Activated CD8-positive, alpha-beta memory T cell treated with anti-CD3 and anti-CD28 coated beads, Interleukin-2, amount 10 ng/mL, durations not matched to agents 7 days and 5 days (primary cell): ENCODE measurements at places on chromosomes 4 and X. TPM values are rescaled to one million over a fixed set of nuclear protein-coding genes. Genes with fewer than 3 reads are reported as not detected.
A peak's percentile ranks its signal among the peaks of the same experiment; 100 is the strongest.

DNA sequence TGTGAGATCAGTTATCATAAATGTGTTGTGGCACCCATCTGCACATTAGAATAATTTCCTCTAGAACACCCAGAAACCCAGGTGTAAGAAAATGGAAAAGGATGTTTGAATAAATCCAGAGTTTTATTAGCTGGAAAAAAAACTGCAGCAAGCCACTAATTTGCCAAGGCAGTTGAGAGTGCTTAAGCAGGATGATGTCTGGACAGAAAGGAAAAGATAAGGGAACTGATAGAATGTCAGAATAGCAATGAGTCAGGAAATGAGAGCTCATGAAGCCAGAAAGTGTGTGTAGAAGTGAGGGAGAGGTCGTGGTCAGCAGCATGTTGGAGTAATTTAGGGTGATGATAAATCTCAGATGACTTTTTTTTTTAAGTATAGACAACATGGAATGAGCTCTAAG lies 15.2 kb upstream of the NEUROG2 start:
- DNase-seq: no peak

GRCh38 chr4:9781343-9782135 lies at the start of gene DRD5:
TSS of gene DRD5 (plus strand) at chr4:9781634. CDS start at chr4:9782030, 396 bp downstream.
- no peak for DNase-seq

- peak; percentile 37 for DNase-seq
These were observed 36.3 kb downstream of the RLIM start for GRCh38 chrX:74578137-74578536.

DNA sequence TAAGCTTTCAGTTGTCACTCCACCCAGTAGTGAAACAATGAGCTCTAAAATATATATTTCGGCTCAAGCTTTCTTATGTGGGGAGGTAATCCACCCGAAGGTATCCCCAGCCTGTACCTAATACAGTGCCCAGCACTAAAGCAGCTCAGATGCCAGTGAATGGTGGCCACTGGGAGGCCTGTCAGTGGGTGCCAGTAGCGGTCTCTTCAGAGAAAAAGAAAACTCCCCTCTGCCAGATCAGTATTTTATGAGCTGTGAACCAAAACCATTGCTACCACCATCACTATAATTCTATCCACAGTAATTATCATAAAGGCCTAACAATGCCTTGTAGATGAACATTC lies 835 bp upstream of the NFKB1 start:
- peak; percentile 59 for DNase-seq

DNA sequence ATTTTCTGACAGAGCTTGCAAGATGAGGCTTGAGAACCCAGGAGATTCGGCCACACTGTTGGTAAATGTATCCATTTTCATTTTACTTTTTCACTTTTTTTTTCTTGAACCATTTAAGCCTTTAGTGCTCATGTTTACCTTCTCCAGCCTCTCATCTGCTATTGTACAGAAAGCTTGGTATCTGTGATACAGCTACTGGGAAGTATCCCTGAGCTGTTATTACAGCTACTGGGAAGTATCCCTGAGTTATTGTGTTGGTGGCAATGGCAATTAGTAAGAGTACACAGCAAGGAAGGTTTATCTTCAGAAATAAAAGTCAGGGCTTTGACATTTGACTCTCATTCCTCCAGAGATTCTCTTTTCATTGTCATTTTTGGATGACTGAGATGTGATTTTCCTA lies 11.8 kb downstream of the CTSO start:
- DNase-seq: no peak

DNA sequence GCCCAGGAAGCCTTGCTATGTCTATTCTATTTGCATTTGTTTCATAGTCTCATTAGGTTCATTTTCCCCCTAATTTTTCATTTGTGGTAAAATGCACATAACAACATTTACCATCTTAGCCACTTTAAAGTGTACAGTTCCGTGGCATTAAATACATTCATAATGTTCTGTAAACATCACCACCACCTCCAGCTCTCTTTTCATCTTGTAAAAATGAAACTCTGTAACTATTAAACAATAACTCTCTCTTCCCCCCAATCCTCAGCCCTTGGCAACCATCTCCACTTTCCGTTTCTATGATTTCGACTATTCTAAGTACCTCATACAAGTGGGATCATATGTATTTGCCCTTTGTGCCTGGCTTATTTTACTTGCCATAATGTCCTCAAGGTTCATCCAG lies 19.9 kb downstream of the ARHGEF38 start:
- DNase-seq: no peak

Gene RBMXL3
- total RNA-seq: not detected

GRCh38 chr4:75004755-75005668 lies 72.1 kb downstream of the PARM1 start:
- DNase-seq: no peak

Gene ADGRG2
- not detected for total RNA-seq

Gene CD40LG
- 5.9 TPM for total RNA-seq

- DNase-seq: no peak
These were observed 240.2 kb upstream of the F9 start for GRCh38 chrX:139290310-139290709.

Gene UVSSA
- 25.2 TPM for total RNA-seq

- DNase-seq: no peak
These were observed 652.2 kb upstream of the DIPK2B start for GRCh38 chrX:45852884-45853283.

Gene FAM47E
- 0.18 TPM for total RNA-seq

DNA sequence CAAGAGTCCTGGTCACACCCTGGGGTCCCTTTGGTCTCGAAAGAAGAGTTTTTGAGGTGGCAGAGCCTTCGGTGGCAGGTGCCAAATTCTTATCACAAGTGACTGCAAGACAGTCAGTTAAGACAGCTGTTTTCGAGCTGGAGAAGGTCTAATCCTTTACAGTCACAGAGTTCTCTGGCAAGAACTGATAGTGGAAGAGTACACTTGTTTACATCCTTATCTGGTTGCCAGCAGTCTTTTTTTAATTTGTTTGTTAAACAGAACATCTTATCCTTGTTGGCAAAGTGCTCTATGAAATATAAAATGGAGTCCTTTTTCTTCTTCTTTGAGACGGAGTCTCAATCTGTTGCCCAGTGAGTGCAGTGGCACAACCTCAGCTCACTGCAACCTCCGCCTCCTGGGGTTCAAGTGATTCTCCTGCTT lies 50.4 kb upstream of the ELOVL6 start:
- DNase-seq: no peak

- peak; percentile 78 for DNase-seq
These were observed 4.6 kb downstream of the TXK start for GRCh38 chr4:48129307-48130014.

DNA sequence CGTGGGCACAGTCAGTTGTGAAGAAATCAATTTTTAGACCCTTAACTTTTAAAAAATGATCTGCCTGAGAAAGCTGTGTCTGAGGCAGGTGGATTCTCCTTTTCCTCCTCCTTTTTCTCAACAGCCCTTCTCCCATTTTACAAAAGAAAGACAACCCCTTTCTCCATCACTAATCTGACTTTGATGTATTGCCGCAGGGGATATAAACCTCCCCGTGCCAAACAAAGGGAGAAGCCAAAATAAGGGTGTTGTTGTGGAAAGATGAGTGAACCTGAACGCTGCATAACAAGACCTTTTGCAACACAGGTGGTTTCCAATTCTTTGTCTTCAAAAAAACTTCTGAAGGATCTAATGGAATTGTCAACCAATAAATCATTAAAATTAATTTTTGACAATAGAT lies 8.4 kb upstream of the FHL1 start:
- DNase-seq: no peak

DNA sequence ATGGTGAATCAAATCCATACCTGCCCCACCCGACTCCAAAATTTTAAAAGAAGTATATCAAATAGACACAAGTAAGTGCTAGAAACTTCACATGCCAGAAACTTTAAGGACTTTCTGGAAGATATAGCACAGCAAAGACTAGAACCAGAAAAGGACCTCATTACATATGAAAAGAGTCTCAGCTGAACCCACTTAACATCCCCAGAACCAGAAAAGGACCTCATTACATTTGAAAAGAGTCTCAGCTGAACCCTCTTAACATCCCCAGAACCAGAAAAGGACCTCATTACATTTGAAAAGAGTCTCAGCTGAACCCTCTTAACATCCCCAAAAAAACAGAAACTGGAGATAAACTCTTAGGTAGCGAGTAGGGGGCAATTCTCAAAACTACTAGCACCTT lies 32.3 kb downstream of the STPG2 start:
- no peak for DNase-seq

DNA sequence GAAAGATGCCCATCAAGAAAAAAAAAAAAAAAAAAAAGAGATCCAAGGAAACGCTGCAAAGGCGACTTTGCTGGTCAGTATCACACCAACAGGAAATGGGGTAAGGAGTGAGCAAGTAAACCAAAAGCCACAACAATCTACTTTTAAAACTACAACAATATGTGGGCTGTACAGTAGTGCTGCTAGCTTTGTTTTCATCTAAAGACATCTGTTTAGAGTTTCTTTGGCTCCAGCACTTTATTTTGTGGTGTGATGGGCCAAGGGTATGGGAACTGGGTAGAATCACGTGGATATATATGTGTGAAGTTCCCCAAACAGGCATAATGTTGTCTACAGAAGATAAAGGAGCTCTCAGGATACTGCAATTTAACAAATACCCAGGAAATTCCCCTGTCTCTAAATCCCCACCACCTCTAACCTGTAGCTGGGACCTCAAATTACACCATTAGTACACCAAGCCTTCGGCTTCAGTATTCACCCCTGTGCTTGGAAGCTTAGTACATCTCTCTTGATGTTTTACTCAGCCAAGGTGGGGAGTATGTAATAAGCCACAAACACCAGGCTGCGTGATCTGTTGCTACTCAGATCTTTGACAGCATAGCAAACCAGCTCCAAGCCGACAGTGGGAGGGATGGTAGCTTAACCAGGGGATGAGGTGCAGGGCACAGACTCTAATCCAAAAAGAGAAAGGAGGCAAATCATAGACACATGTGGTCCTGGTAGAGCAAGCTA lies 207.9 kb downstream of the HS6ST2 start:
- peak; percentile 40 for DNase-seq

GRCh38 chr4:94534401-94535312 lies 82.9 kb downstream of the PDLIM5 start:
- DNase-seq: no peak

GRCh38 chrX:119118780-119119395 lies 8.7 kb downstream of the KIAA1210 start:
- DNase-seq: peak; percentile 66

DNA sequence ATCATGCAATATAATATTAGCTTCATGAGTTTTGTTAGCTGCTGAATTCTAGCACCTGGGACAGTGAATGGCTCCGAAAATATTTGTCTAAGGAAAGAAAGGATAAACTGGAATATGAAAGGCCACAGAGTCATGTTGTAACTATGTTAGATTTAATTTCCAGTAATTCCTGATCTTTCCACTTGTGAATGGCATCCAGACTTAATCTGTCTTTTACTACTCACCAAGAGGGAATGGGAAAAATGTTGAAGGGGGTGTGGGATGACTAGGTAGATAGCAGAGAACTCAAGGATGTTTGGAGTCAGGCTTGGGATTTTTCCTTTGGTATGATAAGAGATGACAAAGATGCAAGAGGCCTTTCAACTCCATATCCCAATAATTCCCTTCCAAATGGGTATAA lies 9.4 kb downstream of the ADH6 start:
- DNase-seq: no peak

DNA sequence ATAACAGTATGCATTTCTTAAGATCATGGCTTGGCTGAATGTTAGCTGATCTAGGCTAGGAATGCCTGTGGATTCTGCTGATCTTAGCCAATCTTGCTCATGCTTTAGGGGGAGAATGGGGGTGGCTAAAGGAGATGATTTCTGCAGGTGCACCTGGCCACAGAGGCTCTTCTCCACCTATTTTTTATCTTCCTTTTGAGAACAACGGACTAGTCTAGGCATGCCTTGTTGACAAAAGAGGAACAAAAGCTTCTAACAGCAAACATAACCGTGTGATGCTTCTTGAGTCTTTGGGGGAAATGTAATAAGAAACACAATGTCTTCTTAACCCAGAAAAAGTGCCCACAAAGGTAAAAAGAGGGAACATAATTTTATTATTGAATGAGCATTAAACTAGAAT lies 743.5 kb downstream of the ARAP2 start:
- DNase-seq: no peak

DNA sequence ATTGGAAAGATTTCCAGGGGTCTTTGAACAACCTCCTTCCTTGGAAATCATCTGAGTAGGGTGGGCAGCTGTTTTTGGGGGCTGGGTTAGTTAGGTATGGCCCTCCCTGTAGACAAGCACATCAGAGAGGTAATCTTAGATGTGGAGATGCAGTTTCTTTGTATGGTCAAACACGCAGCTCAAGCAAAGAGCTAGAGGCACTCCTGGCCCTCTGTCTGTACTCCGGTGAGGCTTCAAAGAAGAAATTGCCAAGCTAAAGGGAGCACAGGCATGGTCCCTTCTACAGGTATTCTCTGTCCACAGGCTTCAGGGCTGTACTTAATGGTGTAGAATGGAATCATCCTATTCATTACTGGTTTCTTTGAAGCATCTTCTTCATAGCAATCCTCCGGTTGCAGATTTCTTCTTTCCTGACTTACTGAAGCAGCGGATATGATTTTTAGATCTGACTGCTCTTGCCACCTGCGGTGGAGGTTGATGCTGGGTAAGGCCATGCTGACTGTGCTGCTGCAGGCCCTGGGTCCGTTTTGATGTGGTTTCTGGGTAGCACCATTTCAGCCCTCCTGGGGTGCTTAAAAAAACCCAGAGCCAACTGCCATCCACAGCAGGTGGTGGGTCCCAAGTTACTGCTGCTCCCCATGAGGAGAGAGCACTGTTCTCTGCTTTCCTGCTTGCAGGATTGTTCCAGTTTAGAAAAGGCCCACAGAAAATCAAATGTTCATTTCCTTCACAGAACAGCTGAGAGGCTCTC lies 318.9 kb upstream of the GATB start:
- peak; percentile 70 for DNase-seq

Gene RGN
- total RNA-seq: not detected

DNA sequence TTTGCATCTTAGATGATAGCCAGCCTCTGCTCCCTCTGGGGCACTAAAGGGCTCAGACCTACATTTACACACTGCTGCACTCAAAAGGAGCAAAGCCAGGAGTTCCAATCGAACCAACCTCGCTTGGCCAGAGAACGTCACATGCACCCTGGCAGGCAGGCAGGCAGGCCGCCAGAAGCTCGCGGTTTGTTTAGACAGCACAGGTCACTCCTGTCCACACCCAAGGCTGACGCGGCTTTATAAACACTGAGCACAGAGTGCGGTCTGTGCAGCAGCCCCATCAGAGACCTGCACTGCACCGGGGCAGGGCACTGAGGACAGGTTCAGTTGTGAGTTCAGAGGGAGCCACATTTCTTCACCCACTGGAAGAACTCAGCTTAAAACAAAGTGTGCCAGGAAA lies 143.9 kb downstream of the BCOR start:
- DNase-seq: no peak

Gene RTL5
- 0.14 TPM for total RNA-seq

GRCh38 chrX:69207216-69207615 lies 42.0 kb upstream of the PJA1 start:
- no peak for DNase-seq

Gene ZBTB49
- 4.8 TPM for total RNA-seq

GRCh38 chr4:99510721-99511120 lies at the start of gene C4orf17:
TSS of gene C4orf17 (plus strand) at chr4:99511021. CDS start at chr4:99513082, 2,061 bp downstream.
- no peak for DNase-seq
